ENCODE measurements at places on chromosomes 16 and 17.

DNA sequence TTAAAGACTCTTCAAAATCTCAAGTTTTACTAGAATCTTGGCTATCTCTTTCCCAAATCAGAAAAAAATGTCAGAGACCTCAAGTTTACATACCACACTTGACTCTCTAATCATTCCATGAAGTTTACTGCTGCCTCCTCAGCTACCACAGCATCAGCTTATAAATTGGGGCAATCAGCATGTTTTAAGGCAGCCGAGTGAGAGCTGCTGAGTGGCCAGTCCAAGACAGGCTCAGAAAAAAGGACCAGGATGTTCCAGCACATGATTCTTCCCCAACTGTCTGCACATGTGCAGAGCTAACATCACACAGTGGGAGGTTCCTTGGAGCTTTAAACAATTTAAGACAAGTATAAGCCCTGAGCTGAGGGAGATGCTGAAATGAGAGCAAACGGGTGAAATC lies 140.6 kb upstream of the NUDT7 start:
- DNase-seq: no peak

DNA sequence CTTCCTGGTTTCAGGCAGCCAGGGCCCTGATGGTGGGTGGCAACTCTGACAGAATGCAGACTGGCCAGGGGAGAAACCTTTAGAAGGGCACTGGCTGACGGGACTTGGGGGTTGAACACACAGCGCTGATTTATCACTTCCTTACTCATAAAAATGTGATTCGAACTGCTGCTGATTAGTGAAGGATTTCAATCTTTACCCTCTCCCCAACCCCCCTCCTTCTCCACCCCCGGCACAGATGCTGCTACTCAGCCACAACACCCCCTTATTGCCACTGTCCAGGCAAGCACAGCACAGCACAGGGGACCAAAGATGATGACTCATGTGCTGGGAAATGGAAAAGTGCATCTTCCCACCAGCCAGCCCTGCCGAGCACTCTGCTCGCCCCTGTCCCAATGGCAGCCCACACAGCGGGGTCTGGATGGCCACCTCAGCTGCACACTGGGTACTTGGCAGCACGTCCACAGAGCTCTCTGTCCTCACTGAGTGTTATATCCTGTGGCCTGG lies 70.1 kb downstream of the SMG6 start:
- DNase-seq: no peak

DNA sequence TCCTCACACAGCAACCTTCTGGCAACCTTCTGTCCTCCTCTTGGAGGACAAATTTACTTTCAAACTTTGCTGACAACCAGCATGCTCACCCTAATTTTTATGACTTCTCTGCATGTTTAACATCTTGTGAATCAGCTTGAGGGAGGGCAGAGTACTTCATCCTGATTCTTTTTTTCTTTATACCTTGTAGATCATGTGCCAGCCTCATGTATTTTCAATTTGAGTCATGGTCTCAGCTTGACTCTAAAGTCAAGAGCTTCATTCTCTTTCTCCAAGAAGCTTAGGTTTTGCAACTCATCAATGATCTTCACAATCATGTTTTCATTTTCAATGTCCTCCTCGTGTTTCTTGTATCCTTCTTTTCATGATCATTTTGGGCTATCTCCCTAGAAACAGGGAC lies 3.6 kb upstream of the KRTAP9-7 start:
- no peak for DNase-seq

- no peak for DNase-seq
These were observed 39.7 kb upstream of the PVALEF start for GRCh38 chr17:81125573-81126081.
